ENCODE measurements at places on chromosomes 6 and 20. TPM values are rescaled to one million over a fixed set of nuclear protein-coding genes. Genes with fewer than 3 reads are reported as not detected.

Gene CLVS2
- total RNA-seq, result not detected

Gene TRIM31
- total RNA-seq, result not detected

- peak; percentile 42 for DNase-seq
These were observed 110.2 kb upstream of the ZNF184 start for GRCh38 chr6:27582928-27583725.

GRCh38 chr6:134630508-134631121 lies 312.7 kb upstream of the SGK1 start:
- no peak for DNase-seq

All from renal cortical epithelial cell (primary cell).